ENCODE measurements at places on chromosomes 6 and 20.

GRCh38 chr6:70180183-70180900, 122.5 kb downstream of the COL9A1 start:
- no peak for DNase-seq

- DNase-seq, result no peak
Measured at GRCh38 chr6:159107451-159108260, 61.5 kb upstream of the FNDC1 start.

DNA sequence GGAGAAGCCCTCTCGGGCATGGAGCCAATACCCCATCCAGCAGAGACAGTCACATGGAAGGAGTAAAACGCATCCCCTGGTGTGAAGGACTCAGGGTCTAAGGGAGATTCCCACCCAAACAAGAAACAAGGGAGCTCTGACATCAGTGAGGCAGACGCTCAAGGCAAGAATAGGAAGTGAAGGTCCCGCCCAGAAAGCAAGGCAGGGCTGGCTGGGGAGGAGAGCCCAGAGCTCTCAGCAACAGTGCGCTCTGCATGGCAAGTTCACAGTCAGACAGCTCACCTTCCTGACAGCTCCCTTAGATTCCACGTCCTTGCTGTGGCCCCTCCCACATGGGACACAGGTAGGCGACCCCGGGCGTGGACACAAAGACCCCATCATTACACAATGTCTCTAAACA, 85.6 kb downstream of the TTLL2 start:
- DNase-seq, result no peak

DNA sequence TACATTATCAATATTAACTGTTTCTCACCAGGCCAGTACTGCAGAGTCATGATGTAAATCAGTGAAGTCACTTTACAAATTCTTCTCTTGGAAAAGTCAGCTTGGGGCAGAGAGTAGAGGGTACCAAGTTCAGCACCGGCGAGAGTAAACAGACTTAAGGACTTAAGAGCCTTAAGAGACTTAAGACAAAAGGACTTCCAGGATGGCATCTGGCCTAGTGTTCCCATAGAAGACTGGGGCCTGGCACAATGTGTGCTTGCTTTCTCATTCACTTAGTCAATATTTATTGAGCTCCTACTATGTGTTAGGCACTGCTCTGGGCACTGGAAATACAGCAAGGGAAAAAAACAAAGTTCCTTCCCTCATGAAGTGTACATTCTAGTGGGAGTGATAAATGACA, 1.4 kb upstream of the SNPH start:
- DNase-seq, result no peak

DNA sequence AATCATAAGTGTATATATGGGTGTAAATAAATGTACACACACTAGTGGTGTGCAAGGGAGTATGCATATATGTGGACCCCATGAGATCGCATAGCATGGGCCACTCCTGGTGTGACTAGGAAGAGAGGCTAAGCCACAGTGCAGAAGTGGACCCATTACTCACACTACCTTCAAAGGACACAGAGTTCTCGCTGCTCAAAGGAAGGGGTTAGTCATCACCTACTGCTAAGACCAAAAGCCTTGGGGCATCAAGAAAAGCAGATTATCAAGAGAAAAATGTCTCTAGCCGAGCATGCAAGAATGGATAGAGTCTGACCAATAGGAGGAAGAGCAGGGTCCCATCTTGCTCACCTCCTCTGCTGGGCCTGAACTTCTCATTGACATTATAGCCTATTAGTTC, 195.5 kb downstream of the MAFB start:
- no peak for DNase-seq

DNA sequence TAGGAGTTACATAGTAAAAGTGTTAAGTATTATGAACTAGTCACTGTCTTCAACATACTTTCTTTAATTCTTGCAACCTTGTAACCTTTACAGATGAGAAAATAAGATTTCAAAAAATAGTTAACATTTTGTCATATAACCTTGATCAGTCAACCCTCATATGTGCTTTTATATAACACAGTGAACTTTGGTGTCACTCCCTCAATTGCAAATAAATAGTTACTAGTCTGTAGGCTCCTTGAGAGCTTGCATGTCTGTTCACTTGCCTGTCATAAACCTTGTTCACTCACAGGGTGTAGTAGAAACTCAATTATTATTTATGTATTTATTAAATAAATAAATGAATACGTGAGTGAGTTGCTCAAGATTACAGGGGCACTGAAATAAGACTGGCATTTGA, 107.5 kb downstream of the QKI start:
- no peak for DNase-seq

DNA sequence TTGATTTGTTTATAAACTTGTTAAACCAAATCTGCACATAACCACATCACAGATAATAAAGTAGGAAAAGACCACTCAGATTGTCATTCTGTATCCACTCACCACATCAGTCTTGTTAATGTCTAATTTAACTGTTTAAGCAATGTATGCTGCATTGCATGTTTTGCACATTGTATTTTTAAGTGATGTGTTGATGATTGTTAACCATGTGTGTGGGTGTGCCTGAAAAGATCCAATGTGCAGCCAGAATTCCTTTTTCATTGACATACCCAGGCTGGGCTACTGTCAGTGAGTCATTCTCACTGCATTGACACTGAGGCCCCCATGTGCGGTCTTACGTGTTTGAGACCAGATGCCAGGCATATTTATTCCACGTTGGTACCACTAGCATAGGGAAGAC, 167.3 kb downstream of the TRMT11 start:
- DNase-seq, result peak; percentile 2

DNA sequence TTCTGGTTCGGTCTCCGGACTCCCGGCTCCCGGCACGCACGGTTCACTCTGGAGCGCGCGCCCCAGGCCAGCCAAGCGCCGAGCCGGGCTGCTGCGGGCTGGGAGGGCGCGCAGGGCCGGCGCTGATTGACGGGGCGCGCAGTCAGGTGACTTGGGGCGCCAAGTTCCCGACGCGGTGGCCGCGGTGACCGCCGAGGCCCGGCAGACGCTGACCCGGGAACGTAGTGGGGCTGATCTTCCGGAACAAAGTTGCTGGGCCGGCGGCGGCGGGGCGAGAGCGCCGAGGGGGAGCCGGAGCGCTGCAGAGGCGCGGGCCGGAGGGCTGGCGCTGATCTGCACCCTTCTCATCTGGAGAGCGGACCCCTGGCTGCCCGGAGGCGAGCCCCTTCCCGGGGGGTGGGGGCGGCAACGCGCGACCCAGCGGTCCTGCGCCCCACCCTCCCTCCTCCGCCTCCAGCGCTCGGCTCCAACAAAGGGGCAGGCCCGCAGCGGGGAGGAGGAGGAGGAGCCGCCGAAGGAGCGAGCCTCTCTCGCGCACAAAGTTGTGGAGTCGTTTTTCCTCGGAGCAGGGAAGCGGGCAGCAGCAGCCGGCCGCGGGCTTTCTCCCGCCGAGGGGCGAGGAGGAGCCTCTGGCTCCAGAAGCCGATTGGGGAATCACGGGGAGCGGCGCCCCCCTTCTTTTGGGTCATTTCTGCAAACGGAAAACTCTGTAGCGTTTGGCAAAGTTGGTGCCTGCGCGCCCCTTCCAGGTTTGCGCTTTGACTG, at the start of gene UTRN:
UTRN (plus strand) TSS at position 553 of the 765 bp plus-strand sequence. CDS start 6,494 bp downstream, outside the sequence.
- DNase-seq, result peak; percentile 86

- DNase-seq, result no peak
Measured at GRCh38 chr6:12543953-12544352, 172.6 kb upstream of the PHACTR1 start.

GRCh38 chr6:66361886-66362285, 654.9 kb upstream of the EYS start:
- DNase-seq, result no peak

DNA sequence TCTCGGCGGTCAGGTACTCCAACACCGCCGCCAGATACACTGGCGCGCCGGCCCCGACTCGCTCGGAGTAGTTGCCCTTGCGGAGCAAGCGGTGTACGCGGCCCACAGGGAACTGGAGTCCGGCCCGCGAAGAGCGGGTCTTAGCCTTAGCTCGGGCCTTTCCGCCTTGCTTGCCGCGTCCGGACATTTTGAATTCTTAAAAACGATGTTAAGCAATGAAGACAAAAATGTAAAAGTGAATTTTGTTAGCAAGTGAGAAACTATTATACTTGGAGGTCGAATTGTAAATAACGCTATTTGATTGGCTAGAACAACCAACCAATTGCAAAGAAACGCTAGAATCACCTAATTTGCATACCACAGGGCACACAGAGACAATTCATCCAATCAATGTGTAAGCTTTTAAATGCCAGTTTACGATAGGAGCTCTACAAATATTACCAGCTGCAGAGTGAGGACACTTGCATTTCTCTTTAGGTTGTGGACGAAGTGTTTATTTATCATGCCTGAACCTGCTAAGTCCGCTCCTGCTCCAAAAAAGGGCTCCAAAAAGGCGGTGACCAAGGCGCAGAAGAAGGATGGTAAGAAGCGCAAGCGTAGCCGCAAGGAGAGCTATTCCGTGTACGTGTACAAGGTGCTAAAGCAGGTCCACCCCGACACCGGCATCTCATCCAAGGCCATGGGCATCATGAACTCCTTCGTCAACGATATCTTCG, 112.0 kb downstream of the HFE start:
- DNase-seq, result peak; percentile 97

DNA sequence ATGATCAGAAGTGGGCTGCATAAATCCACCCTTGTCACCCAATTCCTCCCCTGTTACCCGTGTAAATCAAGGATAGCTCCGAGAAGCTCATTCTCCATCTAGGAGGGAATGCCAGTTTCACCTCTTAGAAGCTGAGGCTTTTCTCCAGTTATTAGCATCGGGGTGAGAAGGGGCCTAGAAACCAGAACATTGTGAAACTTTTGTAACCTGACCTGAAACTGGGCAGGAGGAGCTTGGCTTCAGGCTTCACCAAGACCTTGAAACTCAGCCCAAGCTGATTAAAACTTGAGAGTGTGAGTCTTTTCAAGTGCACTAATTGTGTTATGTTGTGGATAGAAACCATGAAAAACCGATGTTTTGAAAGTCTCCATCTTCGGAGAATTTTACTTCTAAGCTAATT, 103.1 kb downstream of the BMP2 start:
- DNase-seq, result no peak

DNA sequence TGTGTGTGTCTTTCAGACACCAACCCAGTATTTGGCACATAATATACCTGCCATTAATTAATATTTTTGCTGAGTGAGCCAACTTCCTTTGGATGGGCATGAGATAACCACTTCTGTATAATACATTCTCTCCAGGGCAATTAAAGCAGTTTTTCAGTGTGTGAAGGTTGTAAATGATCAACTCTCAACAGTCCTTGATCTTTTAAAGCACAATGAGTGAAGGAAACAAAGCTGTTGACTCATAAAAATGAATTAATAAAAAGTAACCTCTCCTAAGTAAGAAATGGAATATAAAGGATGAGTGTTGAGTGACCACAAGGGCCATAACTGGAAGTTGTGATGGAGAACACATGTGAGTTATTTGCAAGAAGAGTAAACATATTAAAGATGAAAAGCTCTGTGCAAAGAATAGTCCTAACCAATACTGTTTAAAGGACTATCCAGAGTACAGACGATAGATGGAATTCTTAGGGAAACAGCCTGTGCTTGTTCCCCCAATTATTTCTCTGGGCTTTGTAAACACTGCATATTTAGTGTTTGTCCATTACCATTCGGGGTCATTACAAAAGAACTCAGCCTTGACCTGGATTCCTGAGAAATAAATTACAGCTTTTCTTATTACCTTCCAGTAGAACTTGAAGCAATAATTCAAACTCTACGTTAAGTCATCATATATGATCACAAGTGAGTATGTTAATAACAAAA, 446.2 kb downstream of the PLCB1 start:
- no peak for DNase-seq

- no peak for DNase-seq
Measured at GRCh38 chr20:58552366-58552934, 37.3 kb upstream of the APCDD1L start.

GRCh38 chr20:34581341-34582184, 23.0 kb downstream of the MAP1LC3A start:
- peak; percentile 54 for DNase-seq

GRCh38 chr6:78523622-78524021, 343.7 kb upstream of the IRAK1BP1 start:
- DNase-seq, result no peak

DNA sequence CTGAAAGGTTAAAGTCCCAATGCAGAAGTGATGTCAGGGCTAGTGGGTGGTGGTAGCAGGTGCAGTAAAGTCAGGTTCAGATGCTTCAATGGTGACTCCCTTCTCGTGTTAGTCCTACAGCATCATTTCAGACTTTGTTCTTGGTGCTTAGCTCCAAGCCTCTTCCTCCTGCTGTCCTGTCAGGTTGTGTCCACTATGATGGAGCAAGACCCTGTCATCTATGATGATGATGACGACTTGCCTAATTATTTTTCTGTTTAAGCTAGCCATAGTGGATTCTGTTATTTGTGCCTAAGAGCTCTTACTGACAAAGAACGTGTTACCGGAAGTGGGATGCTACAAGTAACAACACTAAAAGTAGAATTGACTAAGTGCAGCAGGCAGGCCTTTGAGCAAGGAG, 5.0 kb upstream of the FERMT1 start:
- no peak for DNase-seq
